ENCODE measurements at places on chromosomes 1 and 21.
A peak's percentile ranks its signal among the peaks of the same experiment; 100 is the strongest.

DNA sequence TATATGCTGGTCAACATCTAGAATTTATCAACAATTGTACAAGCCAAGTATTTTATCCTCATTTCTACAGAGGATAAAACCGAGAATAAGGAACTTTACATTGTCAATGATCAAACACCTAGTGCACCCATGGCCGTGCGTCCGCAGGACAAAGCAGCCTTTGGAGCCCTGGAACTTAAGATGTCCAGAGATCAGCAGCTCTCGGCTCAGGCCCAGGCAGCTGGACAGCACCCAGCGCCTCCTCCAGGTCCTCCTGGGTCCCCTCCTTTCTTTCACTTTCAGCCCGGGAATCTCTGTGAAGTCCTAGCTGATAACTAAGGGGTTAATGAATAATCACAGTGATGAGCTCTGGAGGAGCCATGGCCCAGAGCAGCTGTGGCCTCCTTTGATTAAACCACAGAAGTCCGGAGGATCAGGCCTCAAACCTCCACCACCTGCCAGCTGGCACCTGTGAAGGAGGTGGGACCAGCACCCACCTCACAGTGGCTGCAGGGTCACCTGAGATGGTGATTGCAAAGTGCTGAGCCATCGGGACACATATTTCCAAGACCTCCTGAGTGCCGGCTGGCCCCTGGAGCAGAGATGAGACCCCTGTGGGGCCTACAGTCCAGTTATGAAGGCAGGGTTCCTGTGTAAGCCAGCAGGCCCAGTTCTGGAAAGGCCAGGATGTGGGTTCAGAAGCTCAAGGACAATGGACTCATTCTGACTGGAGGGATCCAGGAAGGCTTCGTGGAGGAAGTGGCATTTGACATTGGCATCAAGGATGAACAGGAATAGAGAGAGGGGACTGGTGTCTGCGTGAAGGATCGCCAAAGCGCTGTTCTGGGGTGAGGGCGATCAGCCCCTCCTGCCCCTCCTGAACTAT, 11.6 kb upstream of the SAMD11 start:
- no peak for DNase-seq

DNA sequence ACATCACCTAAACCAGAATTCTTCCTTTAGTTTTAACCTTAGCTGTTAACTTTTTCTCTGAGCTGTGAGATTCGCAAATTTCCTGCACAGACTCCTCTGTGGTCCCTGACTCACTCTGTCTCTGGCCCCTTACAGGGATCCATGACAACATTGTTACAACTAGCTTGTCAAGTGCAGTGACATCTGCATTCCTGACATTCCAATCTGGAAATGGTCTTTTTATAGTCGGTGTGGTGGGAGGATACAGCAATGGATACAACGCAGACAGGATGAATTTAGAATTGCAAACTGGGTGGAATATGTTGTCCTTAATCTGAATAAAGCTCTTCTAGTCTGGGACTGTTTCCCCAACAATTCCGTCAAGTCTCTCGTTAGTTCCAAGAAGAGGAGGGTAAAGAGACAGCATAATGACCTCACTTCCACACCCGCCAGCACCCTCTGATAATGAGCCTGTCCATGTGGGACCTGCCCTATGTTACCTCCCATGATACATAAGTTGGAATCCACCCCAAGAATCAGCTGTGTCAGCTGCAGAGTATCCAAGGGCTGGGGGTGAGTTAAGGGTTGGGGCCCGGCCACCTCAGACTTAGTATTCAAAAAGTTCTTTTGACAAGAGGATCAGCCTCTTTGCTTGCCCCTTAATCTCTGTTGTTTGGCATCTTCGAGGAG, 49.4 kb downstream of the ILDR2 start:
- DNase-seq = no peak

- DNase-seq = no peak
Measured at GRCh38 chr1:160608057-160608456, 28.8 kb upstream of the CD84 start.

GRCh38 chr21:36704958-36705678, 6.2 kb downstream of the SIM2 start:
- no peak for DNase-seq

DNA sequence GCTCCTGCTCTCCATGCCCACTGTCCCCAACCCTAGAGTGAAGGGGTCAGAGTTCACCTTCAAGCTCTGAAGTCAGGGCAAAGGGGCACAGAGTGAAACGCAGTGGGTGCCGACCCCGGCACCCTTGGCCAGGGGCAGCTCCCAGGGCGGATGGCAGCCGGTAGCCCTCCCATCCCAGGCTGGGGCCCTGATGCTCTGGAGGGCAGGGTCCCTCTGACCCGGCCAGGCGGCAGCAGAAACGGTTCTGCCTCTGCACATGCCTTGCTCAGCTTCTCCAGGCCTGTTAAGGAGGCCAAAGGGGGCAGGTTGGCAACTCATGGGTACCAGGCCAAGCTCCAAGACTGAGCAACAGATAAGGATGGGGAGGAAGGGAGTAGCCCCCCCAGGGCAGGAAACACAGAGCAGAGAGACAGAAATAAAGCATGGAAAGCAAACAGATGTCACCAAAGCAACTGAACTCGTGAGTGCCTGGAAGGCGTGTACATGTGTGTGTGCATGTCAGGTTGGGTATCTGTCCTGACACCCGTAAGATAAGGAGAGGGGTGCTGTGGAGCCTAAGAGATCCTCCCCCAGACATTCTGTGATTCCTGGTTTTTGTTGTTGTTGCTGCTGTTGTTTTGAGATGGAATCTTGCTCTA, 112.3 kb upstream of the IFFO2 start:
- DNase-seq = no peak

DNA sequence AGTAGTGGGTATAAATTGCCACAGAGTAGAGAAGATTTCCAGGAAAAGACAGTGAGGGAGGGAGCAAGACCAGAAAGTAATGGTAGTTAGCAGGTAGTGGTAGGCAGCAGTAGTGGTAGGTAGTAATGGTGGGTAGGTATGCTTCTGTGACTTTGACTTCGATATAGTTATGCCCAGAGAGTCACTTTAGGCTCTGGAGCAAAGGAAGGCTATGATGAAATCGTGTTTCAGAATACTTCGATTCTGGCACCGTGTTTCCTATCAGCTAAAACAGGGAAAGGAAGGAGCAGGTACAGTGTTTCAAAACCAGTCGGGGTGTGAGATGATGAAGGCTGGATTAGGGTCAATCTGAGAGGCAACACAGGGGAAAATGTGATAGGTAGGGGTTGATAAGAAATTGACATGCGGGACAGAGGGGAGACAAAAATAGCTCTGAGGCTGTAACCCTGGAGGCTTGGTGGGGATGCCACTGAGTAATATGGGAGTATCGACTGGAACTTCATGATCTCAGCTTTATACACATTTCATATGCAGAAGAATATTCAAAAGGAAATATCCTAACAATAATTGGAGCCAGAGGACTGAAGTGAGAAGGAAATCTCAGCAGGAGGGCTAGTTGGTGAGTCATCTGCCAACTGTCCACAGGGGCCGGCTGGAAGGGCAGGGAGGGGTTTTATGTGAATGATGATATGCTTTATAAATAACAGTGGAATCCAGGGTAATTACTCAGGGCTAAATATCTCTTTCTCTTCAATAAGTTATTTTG, 25.2 kb upstream of the TRIM45 start:
- DNase-seq = peak; percentile 44

DNA sequence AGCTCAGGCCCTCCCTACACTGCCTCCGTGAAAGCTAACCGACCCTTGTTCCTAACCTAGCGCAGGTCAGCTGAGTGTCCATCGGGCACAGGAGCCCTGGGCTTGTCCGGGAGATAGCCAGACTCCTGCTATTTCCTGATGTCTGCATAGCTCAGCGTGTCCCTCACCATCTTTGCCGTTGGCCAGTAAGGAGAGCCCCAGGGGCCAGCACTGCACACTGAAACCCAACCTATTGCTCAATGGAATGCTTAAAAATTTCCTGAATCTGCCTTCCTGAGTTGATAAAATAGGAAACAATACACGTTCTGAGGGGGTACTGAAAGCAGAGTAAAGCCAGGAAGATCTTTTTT, 2.2 kb downstream of the RUNX1 start:
- DNase-seq = no peak

GRCh38 chr21:42230636-42231035, 11.7 kb downstream of the ABCG1 start:
- no peak for DNase-seq

- DNase-seq = no peak
Measured at GRCh38 chr1:245051349-245052221, 103.2 kb upstream of the KIF26B start.

- no peak for DNase-seq
Measured at GRCh38 chr1:1013922-1014648, 788 bp downstream of the ISG15 start.

DNA sequence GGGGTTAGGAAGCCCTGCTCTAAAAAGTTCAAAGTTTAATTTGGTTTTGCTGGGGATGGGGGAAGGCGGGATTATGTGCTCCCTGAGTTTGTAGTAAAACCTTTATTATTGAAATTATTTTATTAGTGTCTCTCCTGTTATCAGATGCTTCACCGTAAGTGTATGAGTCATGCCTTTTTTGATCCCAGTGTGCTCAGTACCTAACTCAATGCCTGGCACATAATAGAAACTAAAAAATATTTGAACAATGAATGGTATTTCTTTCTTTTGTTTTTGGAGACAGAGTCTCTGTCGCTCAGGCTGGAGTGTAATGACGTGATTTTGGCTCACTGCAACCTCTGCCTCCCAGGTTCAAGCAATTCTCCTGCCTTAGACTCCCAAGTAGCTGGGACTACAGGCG, 6.4 kb downstream of the SNRPE start:
- no peak for DNase-seq

GRCh38 chr1:98277118-98277517, 356.3 kb upstream of the DPYD start:
- DNase-seq = no peak

DNA sequence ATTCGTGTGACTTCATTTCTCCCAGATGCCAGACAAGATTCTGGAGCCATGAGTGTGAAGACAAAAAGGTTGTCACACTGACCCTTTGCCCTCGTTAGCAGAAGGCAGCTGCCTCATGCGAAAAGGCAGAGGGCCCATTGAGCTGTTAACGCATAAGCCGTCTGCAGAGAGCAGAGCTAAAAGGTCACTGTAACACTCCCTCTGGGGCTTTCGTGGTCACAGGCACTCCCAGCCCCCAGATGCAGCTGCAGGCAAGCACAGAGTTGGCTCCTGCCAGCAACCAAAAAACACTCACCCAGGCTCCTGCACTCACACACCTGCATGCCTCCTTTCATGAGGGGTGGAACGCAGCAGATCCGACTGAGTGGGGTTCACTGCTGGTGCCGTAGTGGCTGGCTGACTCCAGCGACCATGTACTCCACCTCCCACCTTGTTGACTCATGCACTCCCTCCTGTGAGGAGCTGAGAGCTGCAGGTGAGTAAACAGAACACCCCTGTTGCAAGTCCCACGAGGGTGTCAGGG, 287.5 kb downstream of the SMYD3 start:
- peak; percentile 86 for DNase-seq

- no peak for DNase-seq
Measured at GRCh38 chr1:232788235-232788872, 16.9 kb upstream of the MAP10 start.

- no peak for DNase-seq
Measured at GRCh38 chr1:161313554-161314200, 504 bp upstream of the SDHC start.

- DNase-seq = no peak
Measured at GRCh38 chr1:234240680-234241079, 132.6 kb upstream of the COA6 start.

GRCh38 chr1:113895098-113895497, 7.7 kb upstream of the BCL2L15 start:
- no peak for DNase-seq

DNA sequence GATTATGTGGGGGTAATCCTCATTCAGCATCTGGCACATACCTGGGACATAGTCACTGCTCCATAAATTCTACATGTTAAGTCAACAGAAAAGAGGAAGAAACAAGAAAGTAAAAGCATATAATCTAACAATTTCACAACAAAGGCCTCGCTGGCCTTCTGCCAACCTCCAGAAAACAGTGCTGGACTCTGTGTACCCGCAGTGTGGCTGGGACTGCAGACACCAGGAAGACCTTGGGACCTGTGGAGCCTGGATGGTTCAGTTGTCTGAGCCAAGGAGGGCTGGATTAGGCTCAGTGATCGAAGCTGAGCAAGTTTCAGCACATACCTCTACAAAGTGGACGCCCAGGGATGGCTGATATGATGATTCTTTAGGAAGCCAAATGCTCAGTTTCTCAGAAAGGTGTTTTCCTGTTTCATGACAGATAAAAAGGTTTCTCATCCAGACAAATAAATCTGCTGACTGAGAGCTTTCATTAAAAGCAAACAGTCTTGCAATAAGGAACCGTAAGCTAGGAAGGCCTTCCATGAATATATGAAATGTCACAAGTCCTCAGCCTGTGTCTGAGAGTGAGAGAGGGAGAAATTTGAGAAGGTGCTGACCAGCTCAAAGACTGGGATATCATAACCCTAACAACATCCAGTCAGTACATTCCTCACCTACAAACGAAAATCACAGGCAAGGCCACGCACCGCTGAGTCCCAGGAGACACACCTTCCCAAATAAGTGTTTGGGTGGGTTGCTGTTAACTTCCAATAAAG, 48.4 kb downstream of the CAPZB start:
- DNase-seq = no peak

- no peak for DNase-seq
Measured at GRCh38 chr1:172900376-172900997, 150.3 kb downstream of the TNFSF18 start.

GRCh38 chr1:117670976-117671780, 65.3 kb downstream of the TENT5C start:
- DNase-seq = no peak

DNA sequence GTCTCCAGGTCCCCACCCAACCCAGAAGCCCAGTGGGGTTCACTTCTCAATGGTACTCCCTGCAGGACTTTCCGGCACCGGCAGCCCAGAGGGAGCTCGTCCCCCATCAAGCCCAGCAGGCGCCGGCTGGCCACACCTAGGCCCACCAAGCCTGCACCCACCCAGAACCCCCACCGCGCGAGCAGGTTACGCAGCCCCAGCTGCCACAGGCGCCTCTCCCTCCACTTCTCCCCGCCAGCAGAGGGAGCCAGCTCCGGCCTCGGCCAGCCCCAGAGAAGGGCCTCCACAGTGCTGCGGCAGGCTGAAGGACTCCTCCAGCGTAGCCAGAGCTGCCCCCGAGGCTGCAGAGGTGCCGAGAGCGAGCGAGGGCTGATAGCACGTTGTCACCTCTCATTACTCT, 722.3 kb downstream of the PLA2G4A start:
- no peak for DNase-seq

DNA sequence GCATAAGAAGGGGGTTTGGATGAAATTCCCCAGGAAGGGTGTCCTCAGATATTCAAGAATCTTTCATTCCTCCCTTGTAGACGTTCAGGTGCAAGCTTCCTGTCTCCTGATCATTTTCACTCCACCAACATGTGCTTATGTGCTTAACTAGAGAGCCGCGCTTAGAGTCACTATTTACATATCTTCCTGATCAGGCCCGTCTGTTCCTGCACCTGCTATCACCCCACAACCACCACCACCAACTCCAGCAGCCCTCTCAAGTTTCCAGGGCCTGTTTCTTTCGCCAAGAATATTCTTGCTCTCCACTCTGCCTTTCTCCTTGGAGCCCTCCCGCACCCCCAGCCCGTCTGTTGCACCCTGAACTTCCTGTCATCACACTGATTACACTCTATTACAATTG, 113.4 kb downstream of the SPSB1 start:
- no peak for DNase-seq

GRCh38 chr1:3024588-3024987, 3.3 kb downstream of the ACTRT2 start:
- DNase-seq = no peak

GRCh38 chr21:32253215-32253641, 25.6 kb downstream of the MIS18A start:
- no peak for DNase-seq

All from COR-L47 (cell line).